ENCODE measurements at places on chromosomes 3 and 15.

DNA sequence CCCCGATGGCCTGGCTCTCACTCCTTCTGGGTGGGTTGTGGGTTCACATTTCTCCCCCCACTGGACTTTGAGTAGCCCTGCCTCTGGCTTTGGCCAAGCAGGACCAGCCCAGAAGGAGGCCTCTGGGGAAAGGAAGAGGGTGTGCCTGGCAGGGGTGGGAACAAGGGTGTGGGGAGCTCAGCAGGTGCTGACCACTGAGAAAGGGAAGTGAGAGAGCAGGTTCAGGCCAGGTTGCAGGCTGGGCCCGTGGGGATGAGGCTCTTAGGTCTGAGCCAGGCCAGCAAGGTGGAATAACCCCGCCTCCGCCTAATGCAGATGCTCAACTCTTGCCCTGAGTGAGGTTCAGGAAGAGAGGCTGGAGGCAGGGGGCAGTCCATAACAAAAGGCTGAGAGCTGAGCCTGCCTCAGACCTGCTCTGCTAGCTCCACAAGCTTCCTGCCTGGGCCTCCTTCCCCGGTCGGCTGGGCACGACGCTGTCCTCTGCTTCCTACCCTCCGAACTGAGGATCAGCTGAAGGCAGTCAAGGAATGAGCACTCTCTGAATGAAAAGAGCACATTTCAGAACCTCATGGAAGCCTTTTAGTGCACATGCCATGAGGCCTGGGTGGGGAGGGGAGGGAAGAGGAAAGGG lies 82.7 kb downstream of the TLE3 start:
- DNase-seq = no peak

GRCh38 chr15:63405159-63405558 lies 23.5 kb upstream of the CA12 start:
- DNase-seq = no peak

GRCh38 chr3:94167796-94168195 lies 104.9 kb downstream of the NSUN3 start:
- no peak for DNase-seq

DNA sequence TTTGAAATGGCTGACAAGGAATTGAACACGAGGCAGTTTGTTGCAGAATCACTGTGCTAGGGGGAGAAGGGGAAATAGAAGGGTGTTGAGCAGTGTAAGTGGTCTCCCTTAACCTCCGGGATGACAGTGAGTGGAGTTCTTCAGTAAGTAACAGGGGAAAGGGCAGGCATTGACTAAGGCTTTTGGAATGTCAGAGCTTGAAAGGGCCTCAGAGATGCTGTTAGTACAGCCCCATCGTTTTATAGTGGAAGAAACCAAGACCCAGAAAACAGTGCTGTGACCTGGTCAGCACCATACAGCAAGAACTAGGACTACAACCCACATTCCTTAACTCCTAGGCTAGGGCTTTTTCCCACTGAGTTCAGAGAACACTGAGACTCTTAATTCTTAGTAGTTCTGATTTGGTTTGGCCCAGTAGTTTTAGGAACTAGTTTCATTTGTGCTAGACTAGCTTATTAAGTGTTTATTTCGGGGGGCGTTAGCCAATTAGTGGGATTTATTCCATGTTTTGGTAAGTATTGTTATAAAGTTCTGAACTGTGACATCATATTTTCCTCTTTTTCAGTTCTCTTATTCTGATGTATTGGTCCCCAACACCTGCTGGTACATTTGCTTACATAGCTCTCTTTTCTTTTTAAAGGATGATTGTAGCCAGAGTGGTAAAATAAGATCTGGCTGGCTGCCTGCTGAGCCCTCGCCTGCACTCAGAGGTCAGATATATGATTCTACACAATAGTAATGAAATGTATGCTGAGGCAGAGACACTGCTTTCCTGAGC lies 34.2 kb downstream of the RAB11A start:
- DNase-seq = no peak
